Liver (tissue), 10 donors: ENCODE measurements at places on chromosomes 5 and 9. TPM values are rescaled to one million over a fixed set of nuclear protein-coding genes. Genes with fewer than 3 reads are reported as not detected.

DNA sequence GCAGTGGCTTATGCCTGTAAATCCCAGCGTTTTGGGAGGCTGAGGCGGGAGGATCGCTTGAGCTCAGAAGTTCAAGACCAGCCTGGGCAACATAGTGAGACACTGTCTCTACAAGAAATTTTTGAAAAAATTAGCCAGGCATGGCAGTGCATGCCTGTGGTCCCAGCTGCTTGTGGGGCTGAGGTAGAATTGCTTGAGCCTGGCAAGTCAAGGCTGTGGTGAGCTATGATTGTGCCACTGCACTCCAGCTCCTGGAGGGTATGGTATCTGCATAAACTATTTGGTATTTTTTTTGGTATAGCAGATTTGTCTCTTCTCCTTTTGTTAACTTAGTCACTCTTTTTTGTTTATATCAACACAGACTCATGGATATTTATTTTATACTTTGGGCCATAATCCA lies 61.5 kb upstream of the TEX48 start:
- no peak overlapping the region for H3K4me3 ChIP-seq
- peaks cover 1% of the 10 kb centered on the region for H3K4me1 ChIP-seq
- H3K27ac ChIP-seq, result no peak overlapping the region
- H3K36me3 ChIP-seq, result no peaks in the 10 kb centered on the region

DNA sequence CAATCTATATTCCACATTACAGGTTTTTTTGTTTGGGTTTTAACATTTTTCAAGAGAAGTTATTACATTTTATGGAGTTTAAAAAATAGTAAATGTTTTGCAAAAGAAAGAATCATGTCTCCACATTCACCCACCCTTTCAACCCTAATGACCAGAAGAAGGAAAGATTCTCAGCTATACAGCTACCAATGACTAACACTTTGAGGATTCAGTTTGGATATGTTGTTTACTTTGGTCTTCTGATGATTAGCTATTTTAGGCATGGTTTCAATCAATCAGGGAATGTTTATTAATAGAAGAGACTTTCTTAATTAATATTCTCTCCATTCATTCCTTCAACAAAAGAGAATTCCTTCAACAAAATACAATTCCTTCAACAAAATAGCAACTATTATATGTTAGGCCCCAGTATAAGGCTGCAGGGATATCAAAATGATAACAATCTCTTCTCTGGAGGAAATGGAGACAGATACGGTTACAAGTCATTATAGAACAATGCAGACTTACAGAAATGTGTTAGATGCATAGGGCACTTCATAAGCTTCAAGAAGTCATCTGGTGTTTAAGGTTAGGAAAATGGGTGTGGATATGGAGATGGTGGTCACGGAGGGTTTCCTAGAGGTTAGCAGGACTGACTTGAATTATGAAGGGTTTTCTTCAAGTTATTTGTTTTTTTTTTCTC lies 9.3 kb upstream of the NR3C1 start:
- H3K27ac ChIP-seq, result no peak overlapping the region
- no peak overlapping the region for H3K4me3 ChIP-seq
- peaks cover 32% of the 10 kb centered on the region for H3K4me1 ChIP-seq

Gene NIPAL4
- total RNA-seq, result not detected

Gene KCTD16
- under 0.01 TPM for total RNA-seq

Gene SGCD
- 1.7 TPM for total RNA-seq
